ENCODE measurements at places on chromosomes 3 and 15.

- no peak for DNase-seq
These were observed 397.5 kb downstream of the ZIC4 start for GRCh38 chr3:147008886-147009285.

GRCh38 chr15:77060546-77060945 lies 10.4 kb downstream of the TSPAN3 start:
- DNase-seq: no peak

DNA sequence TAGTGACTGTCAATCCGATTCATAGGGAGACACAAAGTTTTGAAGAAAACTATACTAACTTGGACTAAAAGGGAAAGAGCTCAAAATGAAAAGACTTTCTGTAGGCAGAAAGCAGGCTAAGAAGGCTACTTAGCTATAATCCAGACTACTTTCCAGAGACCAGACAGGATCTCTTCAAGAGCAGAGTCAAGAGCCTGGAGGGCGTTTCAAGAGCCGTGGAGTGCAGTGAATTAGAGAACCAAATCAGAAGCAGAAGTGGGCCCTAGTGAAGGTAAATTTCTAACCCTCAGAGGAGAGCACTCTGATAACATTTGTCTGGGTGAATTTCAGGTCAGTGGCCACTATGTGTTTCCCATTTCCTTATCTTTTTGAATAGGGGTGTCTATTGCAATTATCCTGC lies 76.4 kb downstream of the CGGBP1 start:
- DNase-seq: no peak

DNA sequence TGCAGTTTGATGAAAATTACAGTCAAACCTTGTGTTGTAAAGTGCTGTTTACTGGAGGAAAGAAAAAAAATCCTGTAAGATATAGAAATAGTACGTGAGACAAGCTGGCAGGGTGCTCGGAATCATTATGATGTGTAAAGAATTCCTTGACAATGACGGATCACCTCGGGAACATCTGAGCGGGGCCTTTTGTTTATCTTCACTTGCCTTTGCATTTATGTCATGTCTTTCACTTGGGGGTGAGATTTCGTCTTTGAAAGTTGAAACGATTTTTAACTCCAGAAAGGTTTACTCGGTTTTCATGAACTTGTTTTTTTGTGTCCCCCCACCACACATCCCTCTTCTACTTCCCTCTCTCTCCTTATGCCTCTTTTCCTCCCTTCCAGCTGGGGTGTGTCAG lies 128.3 kb upstream of the VEPH1 start:
- DNase-seq: no peak

- no peak for DNase-seq
These were observed 11.9 kb downstream of the STT3B start for GRCh38 chr3:31544634-31545033.

GRCh38 chr3:185640308-185640707 lies 54.2 kb downstream of the SENP2 start:
- no peak for DNase-seq

DNA sequence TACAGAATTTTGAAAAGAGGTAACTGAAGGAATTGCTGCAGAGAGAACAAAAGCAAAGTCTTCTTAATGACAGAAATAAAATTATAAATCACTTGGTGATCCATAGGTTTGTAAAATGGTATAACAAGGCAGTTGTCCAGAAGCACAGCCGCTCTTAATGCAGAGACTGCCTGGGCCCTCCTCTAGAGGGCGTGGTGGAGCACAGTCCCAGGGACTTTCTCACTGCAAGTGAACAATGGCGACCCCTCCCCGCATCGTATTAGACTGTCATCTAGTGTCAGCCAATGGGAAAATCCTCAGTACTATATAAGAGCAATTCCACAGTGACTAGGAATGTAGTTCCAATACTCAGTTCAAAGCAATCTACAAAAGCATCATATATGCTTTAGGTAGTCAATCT lies 26.4 kb upstream of the ZBED2 start:
- DNase-seq: no peak

DNA sequence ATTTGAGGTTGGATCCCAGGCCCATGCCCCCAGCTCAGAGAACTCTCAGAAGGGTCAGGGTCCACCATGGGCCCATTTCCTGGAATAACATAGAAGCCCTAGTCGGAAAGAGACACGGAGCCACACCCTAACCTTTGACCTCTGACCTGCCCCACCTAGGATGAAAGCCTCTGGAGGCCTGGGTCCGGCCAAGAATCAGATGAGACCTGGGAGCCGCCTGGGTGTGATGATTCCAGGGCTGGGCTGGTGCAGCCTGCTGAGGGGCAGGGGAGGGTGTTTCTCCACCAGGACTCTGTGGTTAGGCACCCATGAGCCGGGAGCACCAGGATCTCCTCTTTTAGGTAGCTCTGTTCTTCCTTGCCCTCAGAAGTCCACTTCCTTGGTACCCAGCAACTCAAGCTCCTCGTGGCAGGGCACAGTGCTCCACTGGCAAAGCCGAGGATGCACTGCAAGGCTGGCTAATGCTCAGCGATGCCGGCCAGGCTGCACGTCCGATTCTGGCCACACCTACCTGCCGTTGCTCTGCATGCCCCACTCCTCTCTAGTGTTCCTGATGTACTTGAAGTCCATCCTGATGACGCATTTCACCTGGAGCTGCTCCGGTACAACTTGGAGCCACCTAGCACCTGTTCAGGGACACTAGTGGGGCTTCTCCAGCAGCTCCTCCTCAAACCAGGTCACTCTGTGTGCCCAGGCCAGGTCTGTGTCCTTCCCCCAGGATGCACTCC lies 57.4 kb downstream of the ZNF445 start:
- no peak for DNase-seq

DNA sequence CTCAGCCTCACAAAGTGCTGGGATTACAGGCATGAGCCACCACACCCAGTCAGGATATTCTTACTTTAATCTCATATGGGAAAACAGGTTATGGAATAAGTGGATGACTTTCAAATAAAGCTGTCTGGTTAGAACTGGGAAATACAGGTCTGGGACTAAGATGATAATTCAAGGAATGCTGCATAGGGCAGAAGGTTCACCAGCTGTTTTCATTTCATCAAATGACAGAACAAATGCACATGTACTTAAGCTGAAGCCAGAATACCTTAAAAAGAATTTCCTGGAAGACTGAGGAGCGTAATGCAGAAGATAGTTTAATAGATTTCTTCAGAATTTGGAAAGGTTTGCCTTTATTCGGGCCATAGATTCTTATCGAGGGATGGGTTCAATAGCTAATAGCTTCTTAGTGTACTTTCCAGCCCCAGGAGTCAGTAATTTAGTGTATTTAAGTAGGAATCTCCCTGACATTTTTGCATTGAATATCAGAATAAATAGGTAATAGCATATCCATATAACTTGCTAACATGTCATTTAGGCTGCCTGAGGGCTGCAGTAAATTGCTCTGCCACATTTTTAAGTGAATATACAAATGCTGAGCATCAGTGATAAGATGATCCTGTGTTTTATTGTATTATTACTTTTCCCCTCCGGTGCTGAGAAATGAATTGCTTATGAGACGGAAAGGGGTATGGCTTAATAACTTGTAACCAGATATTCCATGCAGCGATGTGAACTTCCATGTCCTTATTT lies 40.3 kb upstream of the ZNF770 start:
- DNase-seq: no peak

DNA sequence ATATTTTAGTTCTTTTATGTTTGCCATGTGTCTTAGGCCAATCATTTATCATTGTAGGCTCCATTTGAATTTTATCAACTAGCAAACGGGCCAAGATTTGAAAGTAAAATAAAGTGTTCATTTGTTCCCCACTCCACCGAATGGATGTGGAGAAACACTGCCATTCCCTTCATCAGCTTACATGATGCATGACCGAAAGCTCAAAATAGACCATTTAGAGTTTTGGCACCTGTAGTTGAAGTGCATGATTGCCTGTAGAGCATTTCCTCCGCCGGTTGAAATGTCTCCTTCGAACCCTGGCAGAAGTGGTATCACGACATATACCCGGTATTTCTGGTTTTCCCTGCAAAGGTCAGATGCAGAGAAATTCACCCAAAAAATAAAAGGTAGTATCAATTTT lies 165.6 kb downstream of the PLD1 start:
- DNase-seq: no peak

DNA sequence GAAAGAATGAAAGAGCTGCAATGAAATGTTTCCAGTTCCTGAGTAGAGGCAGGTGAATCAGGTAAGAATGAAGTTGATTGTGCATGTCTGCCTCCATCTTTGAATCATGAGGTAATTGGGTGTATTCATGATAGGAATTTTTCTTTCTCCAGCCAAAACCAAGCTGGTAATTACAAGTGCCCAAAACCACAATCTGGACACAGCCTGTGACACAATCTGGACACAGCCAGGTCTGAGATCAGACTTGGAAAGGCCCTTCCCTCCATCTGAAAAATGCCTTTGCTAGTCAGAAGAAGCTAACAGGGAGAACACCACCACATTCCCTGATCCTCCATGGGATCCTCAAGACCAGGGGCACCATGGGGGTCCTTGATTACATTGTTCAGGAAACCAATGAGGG lies 338.5 kb upstream of the THBS1 start:
- no peak for DNase-seq

DNA sequence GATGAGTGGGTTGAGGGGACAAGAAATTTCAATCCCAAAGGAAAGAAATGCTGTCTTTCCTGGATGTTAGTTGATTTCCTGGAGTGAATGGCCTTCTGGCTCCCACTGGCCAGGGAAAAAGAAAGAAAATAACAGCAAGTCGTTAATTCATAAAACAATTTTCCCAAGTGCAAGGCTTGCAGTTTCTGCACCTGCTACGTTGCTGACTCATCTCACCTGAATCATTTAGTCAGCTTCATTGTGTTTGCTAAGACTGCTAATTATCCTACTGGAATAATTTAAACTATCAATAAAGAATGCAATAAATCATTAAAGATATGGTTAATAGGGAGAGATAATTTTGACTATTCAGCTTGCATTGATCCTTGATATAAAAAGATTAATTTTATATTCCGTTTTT lies 387.6 kb downstream of the ROBO2 start:
- no peak for DNase-seq

DNA sequence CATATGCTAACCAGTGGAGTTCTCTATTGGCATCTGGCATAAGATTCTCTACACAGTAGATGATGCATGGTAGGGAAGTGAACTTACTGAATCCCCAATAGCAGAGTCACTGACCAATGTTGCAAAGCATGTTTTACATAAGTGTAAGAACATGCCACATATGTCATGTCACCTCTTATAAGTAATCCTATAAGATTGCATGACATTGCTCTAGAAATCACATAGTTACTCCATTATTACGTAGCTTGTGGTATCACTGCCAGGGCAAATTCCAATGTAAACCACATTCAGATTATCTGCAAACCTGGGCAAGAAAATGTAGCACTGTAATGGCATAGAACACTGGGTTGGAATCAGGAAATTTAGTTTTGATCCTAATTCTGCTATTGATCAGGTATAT lies 198.2 kb upstream of the UMPS start:
- no peak for DNase-seq

DNA sequence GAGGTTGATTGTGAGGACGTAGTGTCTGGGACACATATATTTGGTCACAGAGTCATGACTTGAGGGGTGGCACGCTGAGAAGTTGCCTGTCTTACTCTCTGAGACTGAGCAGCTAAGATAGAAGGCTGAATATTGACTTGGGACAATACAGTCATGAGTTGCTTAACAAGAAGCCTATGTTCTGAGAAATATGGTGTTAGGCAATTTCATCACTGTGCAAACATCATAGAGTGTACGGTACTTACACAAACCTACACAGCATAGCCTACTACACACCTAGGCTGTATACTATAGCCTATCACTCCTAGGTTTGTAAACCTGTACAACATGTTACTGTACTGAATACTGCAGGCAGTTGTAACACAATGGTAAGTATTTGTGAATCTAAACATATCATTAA lies 30.3 kb upstream of the SPESP1 start:
- DNase-seq: no peak

DNA sequence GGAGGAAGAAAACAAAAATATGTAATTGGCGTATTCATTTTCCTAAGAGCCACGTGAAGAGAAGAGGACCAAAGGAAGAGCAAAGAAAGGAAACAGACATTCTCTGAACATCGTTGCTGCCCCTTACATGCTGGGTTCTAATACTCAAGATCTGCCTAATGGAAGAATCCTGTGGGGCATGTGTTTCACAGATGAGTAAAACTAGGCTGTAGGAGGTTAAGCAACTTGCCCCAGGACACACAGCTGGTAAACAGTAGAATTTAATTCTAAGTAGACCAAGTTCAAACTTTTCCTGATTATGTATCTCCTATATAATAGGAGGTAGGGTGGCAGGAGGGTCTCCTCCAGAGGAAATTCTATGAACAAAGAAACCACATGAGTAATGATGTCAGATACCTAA lies 106.1 kb upstream of the TNFAIP8L3 start:
- no peak for DNase-seq

DNA sequence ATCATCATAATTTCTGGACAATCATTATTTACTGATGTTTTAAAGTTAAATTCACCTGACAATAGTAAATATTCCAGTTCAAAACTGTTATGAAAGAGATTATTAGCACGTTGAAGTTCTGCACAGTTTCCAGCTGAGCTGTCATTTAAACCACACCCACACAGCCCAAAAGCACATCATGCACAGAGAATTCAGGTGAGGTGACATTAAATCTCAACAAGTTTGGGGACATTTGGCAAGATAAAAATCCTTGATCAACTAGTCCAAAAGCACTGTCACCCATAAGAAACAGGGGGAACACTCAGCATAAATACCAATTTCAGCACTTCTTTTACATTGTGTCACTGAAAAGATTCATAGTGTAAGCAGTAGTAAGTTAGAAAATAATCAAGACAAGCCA lies 6.9 kb downstream of the NCEH1 start:
- DNase-seq: no peak

DNA sequence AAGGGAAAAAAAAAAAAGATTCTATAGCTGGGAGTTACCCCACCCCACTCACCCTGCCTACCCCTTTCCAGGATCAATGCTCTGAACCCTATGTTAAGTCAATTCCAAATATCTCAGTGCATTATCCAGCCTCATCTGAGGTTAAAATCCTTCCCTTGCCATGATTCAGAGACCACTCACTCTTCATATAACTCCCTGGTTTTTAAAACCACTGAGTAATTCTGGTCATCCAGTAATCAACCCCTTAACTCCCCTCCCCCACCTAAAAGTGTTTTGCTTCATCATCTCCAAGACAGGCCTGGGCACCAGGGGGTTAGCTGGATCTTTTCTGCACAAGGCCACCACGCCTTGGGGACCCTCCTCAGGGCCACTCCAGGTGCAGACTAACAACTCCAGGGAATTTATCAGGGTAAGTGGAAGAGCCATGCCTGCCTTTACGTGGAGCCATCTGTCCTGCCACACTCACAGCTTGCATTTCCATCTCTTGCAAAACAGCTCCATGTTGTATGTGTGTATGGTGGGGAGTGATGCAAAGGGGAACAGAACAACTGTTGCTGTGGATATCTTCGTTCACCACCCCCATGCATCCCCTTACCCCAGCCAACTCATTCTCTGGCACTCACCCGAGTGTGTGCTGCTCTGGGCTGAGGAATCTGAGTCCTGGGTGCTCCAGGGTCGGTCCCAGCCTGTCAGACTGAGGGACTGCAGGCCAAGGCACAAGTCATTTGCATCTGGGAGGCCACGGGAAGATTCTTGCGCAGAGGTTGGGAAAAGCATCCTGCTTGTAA lies 30.7 kb upstream of the RPS17 start:
- no peak for DNase-seq

GRCh38 chr15:50219820-50220219 lies 37.8 kb downstream of the SLC27A2 start:
- DNase-seq: no peak

All from left hindlimb (tissue), 1 donor.